ENCODE measurements at places on chromosomes 16 and 17.

DNA sequence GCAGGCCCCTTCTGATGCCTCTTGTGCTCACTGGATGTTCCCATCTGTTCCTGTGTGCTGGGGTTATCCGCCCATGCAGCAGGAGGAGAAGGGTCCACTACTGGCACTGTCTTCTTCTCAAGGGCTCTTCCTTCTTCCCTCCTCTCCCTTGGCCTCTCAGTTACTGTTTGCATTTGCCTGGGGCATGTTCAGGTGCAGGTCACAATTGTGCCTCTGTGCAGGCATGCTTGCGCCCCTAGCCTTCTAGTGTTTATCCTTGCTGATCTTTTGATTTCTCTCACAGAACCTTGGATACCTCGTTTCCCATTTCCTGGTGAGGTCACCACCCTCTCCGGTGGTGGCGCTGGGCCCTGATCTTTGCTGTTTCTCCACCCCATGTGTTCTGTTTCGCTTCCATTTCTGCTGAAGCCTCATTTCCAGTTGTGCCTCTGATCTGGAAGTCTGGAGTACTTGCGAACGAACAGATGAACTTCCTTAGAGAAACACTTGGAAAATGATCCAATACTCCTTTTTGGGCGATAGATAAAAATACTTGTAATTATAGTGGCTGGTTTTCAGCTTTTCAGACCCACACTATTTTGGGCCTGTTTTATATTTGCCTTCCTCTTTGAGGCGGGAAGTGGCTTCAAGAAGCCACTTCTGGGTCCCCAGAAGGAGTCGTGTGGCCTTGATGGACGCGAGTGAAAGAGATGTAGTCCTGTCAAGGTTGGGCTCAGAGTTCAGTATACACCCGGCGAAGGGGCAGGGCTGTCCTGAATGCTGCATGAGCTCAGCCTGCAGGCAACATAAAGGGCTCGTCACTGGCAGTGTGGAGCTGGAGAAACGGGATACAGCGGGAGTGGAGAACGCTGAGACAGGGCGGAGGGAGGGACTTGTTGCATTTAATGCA, 312.9 kb downstream of the SNX29 start:
- no peak for DNase-seq

DNA sequence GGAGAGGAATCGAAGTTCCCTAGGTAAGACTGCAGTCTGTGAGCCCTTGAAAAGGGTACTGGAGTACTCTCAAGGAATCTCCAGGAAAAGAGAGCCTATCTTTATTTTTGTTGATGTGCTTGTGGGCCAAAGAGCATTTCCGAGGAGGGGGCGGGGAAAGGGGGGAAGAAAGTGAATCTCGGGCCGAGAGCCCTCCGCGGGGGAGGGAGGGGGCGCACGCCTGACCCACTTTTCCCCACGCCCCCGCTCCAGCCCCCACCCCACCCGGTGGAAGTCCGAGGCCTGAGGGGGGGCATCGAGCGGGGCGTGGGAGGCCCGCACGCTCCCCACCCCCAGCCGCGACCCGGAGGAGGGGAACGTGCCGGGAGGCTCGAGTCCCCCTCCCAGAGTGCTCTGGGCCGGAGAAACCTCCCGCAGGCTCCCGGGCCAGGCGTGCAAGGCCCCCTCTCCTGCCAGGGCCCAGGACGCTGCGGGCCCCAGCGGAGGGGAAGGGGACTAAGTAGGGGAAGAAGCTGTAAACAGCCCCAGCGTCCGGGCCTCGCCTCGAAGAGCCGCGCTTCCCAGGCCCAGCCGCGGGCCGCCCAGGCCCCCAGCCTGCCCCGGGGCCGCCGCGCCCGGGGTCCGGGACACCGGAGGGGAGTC, 444 bp downstream of the HELZ start:
- DNase-seq, result no peak

DNA sequence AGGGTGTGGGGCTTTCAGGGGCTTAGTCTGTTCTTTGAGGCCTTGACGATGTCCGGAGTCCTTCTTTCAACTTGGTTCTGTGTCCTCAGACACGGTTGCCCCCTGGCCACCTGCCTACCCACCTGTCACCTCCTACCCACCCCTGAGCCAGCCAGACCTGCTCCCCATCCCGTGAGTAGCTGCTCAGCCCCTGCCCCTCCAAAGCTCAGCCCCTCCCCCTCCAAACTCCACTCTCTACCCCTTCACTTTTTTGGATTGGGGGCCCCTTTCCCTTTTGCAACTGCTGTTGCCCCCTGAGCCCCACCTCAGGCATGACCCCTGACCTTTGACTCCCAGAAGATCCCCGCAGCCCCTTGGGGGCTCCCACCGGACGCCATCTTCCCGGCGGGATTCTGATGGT, 1.2 kb downstream of the LAT start:
- no peak for DNase-seq

DNA sequence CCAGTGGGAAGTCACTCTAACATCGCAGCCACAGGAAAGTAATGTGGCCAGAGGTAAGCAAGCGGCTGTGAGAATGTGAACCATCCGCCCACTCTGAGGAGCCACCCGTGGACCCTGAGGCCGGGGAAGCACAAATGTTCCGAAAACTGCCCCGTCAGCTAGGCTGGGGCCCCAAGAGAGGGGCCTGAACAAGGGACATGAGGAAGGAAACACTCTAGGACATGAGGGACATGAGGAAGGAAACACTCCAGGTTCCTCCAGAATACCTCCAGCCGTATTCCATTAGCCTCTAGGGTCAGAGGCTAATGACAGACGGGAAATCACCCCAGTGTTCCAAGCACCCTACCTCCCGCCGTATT, 317 bp downstream of the TEFM start:
- DNase-seq, result no peak

GRCh38 chr16:82583422-82583821, 43.3 kb upstream of the CDH13 start:
- peak; percentile 44 for DNase-seq

DNA sequence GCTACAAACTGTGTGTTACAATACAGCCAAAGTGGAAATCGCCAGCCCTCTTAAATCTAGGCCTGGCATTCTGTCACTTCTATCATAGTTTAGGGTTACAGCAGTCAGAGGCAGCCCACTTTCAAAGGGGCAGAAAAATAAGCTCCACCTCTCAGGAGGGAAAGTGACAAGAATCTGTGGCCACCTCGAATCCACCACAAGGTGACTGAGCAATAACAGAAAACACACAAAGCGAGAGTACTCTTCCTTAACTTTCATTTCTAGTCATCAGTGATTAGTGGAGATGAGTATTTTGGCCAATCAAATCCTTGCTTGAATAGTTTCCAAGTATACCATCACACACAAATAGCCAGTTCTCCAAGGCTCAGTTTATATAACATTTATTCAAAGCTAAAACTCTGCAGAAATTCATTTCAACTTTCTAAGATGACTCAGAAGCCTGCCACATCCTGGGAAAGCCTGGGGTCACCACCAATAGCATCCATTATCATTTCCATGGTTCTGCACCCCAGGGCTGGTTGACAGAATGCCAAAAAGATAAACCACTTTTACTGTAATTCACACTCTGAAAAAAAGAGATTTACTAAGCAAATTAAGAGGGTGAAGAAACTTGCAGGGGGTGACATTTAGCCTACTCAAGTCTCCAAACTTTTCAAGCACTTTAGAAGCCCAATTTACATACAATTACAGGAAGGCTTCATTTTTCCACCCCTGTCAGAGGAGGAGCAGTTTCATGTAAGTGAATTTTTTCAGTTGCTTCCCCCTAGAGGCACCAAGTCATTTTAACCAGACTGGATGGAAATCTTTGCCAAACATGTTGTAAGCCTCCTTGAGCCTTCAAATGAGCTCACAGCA, 66.8 kb downstream of the SALL1 start:
- peak; percentile 9 for DNase-seq

DNA sequence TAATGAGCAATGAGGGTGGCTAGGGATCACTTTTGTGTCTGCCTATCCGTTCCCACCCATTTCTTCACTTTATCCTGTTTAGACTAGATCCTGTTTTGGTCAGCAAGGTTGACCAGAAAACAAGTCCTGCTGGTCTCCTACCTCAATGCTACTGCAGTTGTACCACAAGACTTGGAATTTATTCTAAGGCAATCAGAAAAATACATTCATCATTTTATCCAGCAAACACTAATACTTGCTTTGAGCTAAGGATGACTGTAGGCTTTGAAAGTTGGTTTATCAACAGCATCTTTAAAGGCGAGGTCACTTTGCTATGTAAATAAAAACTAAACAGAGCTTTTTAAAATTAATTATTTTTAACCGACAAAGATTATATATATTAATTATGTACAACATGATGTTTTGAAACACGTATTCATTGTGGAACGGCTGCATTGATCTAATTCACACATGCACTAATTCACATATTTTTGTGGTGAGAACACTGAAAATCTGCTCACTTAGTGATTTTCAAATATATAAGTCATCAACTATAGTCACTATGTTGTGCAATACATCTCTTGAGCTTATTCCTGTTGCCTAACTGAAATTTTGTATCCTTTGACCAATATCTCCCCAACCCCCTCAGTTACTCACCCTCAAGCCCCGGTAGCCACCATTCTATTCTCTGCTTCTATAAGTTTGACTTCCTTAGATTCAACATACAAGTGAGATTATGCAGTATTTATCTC, 125.9 kb upstream of the HS3ST3A1 start:
- DNase-seq, result peak; percentile 92

DNA sequence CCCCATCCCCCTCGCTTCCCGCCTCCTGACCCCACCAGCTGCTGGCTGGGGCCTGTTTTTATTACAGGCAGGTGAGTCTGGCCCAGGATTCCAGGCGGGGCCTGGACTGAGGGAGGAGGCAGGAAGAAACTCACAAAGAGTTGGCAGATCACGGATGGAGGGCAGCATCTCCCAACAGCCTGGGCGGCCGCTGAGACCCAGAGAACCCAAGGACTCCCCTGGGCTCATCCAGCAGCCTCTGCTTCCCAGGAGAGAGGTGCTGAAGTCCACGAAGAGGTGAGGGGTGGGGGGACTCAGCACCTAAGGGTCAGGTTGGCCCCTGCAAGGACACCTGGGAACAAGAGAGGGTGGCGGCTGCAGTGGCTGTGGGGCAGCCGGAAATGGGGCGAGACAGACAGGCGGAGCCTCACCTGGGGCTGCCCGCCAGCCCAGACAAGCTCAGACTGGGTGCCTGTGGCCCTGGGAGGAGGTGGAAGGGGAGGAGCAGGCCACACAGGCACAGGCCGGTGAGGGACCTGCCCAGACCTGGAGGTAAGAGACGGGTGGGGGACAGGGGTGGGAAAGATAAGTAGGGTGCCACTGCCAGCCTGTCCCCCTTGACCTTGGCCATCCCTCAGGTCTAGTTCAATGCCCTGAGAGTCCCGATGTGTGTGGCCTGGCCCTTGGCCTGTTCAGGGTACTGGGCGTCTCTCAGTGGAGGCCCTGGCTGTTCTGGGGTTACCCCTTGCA, 8.7 kb upstream of the ADGRG1 start:
- no peak for DNase-seq

DNA sequence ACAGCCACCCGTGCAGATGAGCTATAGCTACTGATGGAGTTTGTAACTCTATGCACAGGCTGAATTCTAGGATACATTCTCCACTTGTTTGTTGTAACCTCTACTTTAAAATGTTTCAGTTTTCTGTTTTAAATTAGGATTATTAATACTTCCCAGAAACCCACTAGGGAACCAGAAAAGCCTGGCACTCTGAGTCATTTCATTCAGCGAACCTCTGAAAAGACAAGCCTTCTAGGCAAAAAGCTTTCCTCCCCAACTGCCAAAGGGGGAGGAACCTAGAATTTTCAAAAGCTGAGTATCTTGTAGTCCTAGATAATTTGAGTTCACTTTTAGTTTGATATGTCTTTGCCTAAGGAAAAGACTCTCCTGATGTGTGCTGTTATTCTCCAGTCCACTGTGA, 43.2 kb downstream of the GOSR1 start:
- peak; percentile 87 for DNase-seq

DNA sequence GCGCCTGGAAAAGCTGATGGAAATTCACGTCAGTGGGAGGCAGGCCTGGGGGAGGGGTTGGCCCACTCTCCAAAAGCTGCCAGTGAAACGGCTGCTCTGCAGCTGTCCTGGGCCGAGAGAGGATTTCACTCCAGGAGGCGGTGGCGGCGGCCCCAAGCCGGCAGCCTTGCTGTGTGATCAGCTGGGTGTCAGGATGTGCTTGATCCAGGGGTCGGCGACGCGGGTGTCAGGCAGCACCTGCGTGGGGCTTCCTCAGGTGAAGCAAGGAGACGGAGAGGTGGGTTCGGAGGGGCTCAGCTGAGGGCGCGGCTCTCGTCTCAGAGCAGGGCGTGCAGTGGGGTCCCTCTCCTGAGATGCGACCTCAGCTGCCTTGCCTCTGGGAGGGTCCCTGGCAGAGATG, 7.0 kb downstream of the CBFA2T3 start:
- no peak for DNase-seq

DNA sequence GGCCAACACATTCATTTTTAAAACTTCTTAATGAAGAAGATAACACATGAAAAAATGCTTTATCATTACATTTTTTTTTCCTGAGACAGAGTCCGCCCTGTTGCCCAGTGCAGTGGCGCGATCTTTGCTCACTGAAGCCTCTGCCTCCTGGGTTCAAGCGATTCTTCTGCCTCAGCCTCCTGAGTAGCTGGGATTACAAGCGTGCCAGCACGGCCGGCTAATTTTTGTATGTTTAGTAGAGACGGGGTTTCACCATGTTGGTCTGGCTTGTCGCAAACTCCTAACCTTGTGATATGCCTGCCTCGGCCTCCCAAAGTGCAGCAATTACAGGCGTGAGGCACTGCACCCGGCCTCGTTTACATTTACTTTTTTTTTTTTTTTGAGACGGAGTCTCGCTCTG, 13.2 kb downstream of the HBQ1 start:
- DNase-seq, result no peak

- DNase-seq, result no peak
Observed at GRCh38 chr17:7845359-7846062, 9.4 kb upstream of the TMEM88 start.

DNA sequence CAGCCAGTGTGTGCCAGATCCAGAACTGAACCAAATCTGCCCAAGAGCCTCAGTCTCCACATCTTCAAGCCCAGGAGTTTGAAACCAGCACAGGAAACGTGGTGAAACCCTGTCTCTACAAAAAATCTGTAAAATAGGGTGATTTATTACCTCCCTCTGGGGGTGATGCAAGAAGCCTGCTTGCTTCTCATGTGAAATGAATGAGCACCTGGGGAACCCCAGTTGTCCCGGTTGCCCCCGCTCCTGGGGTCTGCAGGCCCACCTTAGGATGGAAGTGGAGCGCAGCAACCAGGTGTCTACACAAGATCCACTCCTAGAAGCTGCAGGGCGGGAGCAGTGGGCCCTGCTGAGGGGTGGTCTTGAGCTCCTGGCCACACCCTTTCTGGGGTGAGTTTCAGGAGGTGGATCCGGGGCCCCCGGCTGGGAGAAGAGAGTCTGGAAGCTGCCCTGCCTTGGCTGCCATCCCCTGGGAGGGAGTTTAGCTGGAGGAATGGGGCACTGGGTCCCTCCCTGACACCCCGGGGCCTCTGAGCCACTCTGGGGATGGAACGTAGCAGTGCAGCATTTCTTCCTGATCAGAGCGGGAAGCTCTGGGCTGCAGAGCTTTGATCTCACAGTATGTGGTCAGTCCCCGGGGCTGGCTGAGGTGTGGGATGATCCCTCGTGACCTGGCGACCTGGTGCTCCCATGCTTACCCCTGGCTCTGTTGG, 117.8 kb downstream of the RAB11FIP4 start:
- DNase-seq, result no peak
